CD4-positive, CD25-positive, alpha-beta regulatory T cell (primary cell): ENCODE measurements at places on chromosomes 7 and 10.

DNA sequence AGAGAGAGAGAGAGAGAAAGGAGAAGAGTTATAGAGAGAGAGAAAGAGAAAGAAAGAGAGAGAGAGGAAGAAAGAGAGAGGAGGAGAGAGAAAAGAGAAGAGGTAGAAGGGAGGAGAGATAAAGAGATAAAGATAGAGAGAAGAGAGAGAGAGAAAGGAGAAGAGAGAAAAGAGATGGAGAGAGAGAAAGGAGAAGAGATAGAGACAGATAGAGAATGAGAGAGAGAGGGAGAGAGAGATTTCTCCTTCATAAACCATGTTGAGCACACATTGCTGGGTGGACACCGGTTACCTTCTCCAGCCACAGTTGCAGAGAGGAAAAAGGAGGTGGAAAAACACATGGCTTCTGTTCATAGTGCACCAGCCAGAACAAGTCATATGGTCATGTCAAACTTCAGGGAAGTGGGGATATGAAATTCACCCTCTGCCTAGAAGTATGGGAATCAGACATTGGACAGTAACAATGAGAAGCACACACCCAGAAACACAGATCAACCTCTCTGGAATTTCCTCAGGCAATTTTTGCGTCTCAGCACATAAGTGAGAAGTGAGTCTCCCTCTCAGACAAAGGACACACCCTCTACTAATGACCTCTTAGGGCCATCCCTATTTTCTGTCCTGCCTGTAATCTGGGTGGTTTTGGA lies 172.5 kb upstream of the SVIL start:
- no peak for DNase-seq

DNA sequence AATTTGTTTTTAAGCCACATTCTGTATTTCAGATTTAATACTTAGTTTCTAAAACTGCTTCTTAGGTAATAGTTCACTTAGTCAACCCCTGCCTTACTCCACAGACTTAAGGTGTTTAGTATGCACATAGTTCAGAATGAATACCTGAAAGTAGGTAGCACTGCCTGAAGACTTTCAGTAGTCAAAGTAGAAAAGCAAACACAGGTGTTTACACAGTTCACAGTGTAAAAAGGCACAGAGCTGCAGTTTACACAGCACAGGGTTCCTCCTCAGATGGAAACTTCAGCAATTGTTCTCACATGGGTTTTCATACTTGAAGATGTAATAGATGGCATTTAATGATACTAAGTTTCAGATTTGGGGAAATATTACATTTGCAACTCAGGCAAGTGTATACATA lies 3.1 kb upstream of the PKD1L1 start:
- DNase-seq = no peak

DNA sequence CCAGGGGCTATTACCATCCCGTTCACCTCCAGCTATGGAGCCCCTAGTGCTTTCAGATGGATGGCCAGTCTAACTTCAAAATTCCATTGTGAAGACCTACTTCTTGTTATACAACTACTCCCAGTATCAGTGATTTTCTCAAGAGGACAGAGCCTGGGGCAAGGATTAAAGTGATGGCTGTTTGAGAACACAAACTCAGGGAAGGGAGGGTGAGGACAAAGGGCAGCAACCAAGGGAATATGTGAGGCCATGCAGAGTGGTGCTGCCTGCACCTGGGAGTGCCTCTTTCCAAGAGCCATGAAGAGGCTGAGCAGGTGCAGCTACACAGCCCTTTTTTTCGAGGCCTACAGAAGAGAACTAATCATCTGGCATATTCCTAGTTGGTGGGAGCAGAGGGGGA lies 303.5 kb upstream of the BMPER start:
- no peak for DNase-seq

DNA sequence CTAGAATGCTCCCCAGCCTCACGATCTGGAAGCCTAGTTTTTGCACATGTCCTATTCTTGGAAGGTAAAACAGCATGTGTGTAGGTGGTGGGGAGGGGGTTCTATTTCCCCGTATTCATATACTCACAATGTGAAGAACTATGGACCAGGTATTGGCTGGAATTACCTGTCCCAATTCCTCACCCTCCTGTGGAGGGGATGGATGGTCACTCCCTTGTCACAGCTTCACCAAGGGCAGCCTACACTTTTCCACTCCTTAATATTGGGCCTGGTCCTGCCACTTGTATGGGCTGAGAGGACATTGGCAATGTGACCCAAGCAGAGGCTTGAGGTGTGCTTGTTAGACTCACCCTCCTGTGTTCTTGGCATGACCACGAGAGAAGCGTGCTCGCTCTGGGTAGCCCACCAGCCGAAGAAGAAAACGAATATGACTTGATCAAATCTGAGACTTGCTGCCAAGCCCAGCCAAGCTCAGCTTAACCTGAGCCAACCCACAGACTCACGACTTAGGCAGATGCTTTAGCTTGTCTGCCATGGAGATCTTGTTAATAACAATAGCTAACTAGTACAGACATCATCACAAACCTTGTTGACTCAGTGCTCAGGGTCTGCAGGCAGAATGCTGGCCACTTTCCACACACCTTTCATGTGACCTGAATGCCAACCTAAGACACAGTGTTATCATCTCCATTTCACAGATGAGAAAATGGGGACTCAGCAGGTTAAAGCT lies 17.2 kb downstream of the ZNF488 start:
- no peak for DNase-seq

DNA sequence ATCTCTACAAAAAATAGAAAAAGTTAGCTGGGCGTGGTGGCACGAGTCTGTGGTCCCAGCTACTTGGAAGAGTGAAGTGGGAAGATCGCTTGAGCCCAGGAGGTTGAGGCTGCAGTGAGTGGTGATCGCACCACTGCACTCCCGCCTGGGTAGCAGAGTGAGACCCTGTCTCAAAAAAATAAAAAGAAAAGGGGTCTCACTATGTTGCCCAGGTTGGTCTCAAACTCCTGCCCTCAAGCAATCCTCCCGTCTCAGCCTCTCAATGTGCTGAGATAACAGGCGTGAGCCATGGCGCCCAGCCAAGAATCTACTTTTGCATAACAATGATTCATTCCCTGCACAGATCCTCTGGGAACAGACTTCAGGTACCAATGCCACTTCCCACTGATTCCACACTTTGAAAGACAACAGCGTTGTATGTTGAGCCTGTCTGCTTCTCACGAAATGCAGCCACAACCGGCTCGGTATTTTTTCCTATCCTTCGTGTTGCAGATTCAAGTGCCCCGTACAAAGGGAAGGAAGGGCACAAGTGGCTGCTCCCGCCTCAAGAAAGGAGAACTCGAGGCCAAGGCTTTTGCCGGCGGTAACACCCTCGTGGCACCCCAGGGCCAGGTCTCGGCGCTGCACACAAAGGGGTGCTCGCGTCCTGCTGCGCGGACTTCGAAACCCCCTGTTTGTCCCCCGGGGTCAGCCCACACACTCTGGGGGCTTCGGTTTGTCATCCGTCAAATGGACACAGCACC lies 745 bp downstream of the DAGLB start:
- no peak for DNase-seq

DNA sequence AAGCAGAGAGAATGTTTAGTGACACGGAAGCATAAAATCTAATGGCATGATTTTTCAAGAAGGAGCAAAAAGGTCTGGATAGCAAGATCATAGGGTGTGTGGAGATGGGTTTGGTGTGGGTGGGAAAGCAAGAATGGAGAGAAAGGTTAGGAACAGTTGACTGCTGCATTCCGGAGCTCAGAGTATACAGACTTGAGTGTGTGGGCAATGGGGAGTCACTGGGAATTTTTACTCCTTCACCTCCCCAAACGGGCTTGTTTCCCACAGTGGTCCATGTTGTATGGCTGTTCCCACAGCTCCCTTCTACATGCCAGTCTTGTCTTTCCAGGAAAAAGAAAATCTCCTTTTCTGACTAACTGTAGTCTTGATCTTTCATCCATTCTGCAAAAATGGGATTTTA lies 122.1 kb downstream of the CDK6 start:
- no peak for DNase-seq

- no peak for DNase-seq
Measured at GRCh38 chr7:77217474-77218185, 18.0 kb upstream of the FGL2 start.

DNA sequence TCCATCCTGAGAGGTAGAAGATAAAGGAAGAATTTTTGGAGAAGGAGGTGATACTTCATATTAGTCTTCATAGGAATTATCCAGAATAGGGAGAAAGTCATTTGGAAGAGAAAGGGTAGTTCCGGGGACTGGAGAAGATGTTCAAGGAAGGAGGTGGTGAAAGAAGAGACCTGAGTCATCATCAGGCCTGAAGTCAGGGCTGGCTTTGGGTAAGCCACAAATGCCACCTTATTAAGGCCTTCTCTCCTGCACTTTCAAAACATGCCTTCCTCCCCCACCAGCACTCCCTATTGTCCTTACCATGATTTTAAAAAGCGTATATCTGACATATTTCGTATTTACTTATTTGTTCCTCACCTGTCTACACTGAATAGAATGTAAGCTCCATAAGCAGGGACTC lies 112.2 kb upstream of the LRGUK start:
- no peak for DNase-seq

DNA sequence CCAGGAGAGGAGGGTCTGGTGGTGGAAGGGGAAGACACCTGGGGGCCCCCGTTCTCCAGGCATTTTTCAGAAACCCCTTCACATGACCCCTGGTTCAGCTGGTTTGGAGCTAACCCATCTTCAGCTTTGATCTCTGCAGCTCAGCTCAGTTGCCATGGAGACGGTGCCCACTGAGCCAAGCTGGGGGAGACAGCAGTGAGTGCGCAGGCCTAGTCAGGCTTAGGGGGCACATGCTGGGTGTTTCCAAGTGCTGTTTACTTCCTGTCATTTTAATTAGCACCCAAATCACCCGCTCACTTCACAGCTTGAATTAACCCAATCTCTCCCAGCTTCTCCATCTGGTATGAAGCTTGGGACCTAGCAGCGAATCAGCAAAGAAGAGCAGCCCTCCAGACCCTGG lies 9.0 kb downstream of the SPOCK2 start:
- peak; percentile 77 for DNase-seq
